ENCODE measurements at places on chromosomes 6 and 20.

DNA sequence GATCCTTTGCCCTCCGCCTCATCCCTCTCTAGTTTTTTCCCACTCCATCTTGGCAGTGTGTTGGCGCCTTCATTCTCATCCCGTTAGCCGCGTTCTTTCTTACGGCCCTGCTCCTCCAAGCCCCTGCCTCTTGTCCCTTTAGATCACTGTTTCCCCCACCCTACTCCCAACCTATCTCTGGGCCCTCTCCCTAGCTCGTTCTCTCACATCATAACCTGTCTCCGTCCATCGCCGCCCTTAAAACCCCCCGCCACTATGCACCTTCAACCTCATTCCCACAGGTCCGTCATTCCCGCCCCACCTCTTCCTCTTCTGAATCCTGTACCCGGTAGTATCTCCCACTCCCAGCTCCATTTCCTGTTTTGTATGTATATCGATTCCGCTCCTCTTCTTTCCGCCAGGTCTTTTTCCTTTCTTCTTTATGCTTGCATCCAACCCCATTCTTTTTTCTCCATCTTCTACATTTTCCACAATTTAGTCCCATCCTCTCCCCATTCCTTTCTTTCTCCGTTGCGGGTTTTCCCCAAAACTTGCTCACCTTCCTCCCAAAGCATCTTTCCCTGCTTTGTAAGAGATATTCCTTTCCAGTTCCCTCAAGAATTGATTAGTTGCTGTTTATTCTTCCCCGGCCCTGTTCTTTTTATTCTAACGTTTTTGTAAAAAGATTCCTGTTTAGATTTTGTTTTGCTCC, 671 bp downstream of the EFHC1 start:
- DNase-seq: no peak

DNA sequence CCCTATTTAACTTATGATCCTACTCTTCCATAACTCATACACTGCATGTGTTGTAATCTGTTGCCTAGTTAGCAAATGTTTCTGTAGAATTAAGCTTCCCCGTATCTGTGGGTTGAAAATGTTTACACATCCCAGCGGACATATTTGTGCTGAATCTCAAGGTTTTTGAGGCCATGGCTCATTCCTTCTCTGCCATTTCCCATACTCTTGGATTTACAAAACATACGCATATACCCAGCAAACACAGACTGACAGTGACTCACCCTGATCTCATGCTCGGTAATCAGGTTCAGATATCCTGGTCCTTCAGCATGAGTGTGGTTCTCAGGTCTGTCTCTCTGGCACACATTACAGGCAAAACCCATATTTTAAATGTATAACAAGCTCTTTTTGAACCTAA, 58.7 kb downstream of the AGPAT4 start:
- no peak for DNase-seq

GRCh38 chr6:38092465-38092864, 272.9 kb downstream of the ZFAND3 start:
- no peak for DNase-seq

DNA sequence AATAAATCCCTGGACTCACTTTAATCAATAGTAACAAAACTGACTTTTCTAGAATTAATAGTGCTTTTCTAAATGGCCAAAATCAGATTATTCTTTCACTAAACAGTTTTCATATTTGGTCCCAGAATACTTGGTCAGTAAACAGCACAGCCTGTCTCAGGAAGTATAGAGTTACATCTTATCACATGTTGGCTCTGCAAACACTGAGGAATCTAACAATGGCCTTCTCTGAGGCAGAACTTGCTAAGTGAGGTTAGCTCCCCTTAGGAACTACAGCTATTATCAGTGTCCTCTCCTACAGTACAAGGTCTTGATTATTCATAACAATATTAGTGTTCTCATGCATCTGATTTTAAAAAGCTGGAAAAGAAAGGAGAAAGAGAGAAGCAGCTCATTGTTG, 1622.8 kb downstream of the HACE1 start:
- DNase-seq: no peak

DNA sequence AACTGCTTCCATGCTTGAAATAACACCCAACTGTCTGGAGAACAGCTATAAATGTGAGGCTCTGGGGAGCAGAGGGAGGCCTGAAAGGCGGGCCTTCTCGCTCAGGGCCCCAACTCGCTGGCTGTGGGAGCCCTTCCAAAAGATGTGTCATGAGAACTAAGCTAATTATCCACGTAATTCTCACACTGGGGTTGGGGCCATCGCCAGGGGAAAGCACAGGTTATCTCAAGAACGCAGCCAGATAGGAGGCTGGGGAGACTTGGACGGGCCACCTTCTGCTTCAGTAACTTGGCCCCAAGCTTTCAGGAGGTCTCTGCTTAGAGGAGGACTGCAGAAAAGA, 1.6 kb downstream of the PXDC1 start:
- DNase-seq: no peak

DNA sequence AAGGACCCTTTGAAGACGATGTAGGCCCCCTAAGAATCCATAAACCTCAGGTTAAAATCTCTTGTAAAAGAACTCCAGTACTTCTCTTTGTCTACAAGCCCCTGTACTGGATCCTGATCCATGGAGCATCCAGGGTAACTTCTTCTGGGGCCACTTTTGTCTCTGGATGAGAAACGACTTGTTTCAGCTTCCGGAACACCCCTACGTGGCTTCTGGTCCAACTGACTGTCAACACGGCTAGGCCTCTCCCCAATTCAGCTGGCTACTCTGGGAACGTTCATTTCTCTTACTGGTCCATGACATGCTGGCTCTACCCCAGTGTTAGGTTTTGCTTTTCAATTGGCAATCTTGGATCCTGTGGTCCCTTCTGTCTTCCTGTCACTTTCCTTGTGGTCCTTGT, 198.0 kb downstream of the BACH2 start:
- DNase-seq: no peak

DNA sequence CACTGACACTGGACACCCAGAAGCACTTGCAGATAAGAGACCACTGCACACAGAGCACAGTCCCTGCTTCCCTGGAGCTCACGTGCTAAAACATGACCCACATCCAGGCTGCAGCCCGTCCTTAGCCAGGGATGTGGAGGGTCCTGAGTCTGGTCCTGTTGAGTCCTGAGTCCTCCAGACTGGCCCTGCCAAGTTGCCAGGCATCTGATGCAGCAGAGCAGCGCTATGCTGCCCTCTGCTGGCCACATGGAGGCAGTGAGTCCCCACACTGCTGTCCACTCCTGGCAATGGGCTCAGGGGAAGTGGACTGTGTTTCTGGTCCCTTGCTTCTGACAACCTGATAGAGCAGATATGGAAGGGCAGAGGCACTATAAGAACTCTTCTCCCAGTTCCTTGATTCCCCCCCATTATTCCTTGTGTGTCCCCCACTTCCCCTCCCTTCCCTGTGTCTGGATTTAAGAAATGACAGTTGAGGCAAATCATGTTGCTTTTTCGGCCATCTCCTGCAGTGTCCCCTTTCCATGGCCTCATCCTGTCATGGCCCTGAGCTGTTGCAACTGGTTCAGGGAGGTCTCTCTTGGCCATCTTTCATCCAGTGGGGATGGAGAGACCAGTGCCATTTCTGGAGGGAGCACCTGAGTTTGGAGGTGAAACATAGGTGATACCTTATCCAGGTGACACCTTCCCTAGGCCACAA, 86.0 kb downstream of the DHX35 start:
- DNase-seq: peak; percentile 43

DNA sequence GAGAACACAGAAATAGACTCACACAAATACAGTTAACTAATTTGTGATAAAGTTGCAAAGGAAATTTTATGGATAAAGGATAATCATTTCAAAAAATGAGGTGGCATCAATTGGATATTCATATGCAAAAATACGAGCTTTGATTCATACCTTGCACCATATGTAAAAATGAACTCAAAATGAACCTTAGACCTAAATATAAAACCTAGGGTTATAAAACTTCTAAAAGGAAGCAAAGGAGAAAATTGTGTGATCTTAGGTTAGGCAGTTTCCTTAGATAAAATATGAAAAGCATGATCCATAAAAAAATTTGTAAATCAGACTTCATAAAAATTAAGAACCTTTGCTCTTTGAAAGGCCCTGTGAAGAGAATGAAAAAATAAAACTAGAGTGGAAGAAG, 85.5 kb downstream of the F13A1 start:
- DNase-seq: no peak

GRCh38 chr6:99905209-99906106, 88.6 kb downstream of the MCHR2 start:
- DNase-seq: peak; percentile 60

- DNase-seq: no peak
Observed at GRCh38 chr6:15090145-15090579, 155.7 kb upstream of the JARID2 start.

DNA sequence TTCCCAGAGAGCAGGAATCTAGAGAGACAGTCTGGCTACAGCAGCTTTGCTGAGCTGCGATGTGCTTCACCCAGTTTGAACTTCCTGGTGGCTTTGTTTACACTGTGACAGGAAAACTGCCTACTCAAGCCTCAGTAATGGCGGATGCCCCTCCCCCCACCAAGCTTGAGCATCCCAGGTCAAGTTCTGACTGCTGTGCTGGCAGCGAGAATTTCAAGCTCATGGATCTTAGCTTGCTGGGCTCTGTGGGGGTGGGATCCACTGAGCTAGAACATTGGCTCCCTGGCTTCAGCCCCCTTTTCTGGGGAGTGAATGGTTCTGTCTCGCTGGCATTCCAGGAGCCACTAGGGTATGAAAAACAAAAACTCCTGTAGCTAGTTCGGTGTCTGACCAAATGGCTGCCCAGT, 91.0 kb upstream of the ESR1 start:
- DNase-seq: no peak

- no peak for DNase-seq
Observed at GRCh38 chr20:49786196-49786595, 26.4 kb upstream of the SLC9A8 start.

DNA sequence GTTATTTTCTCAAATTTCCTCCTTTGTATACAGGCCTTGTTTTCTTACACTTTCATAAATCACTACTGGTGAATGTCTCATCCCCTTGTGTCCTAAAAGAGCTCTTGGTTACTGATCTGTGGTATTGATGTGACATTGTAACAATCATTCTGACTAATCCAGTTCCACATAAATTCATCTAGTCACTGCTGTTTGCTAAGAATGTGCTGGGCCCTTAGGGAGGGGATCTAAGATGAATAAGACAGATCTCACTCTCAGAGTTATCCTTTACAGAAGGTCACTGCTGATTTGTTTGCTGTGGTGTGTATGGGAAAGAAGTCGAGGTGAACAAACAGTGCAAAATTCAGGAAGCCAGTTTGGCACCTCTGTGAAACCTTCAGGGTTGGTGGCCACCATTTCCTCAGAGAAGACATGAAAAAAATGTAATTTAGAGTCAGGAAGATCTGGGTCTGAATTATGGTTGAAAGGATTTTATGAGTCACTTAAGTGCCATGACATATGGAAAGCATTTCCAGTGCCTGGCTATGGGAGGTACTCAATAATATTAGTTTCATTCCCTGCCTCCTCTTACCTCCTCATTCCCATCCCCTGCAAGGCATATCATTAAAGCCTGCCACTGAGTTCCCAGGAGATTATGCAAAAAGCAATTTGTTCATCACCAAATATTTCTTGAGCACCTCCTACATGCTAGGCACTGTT, 121.8 kb downstream of the COL9A1 start:
- DNase-seq: no peak

DNA sequence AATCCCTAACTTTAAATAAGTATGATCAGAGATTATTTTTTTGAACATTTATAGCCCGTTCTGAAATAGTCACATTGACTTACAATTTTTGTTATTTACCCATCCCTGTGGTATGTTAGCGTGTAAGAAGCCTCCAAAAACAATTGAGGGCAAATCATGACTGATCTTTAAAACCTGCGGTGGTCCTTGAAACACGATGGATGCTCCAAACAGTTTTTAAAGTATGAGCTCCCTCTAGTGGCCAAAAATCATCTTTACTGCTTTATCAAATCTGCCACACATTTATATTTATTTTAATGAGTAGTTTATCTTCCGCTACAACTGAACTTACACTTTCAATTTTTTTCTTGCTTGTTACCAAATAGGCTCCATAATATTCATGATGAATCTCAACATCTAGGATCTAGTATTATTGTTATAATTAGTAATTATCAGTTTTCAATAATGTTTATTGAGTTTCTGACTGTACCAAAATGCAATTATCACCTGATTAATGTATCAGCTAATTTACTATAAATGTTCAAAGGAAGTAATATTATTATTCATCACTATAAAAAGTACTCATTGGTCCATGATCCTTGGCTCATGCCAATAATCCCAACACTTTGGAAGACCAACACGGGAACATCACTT, 52.2 kb downstream of the MARCKS start:
- DNase-seq: peak; percentile 36

DNA sequence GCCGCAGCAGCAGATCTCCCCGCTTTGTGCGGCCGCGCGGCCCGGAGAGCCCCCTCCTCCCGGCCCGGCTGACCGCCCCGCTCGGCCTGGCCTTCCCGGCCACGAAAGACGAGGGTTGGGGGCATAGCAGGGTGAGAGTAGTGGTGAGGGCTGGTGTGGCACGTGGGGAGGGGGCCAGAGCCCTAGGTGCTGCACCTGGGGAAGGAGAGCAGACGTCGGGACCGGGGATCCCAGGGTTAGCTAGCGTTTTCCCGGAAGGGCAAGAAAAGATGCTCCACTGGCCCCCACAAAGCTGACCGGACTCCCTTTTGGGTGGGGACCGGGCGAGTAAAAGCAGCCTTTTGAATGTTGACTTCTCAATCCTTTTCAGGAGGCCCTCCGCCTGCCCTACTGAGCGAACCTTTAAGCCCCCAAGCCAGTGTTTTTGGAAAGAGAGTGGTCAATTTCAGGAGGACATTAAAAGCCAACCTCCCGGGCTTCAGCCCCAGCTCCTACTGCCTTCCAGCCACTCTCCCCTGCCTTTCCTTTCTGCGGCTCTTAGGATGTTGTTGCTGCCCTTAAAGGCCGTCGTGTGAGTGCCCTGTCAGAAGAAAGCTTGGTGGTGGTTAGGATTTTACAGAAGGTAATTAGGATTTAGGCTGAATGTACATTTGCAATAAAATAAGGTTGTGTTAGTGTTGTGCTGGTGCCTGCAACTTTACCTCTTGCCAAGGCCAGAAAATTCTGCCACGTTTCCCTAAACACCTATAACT, 648 bp upstream of the BACH2 start:
- DNase-seq: no peak

GRCh38 chr6:112626468-112627082, 279.4 kb downstream of the RFPL4B start:
- no peak for DNase-seq

DNA sequence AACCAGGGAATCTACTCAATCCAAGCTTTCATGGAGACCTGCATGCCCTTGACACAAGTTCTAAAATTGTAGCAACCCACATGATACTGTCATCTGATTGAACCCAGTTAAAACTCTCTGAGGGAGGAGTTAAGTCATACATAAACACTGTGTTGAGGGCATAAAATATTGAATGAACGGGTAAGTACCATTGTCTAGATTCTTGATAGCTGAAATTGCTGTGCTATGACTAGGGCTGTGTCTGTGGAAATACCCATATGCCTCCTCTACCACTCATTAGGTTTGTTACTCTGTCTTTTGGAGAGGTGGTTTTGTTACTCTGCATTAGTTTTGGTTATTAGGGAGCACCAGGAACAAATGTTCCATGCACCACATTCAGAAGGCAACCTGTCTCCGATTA, 7.6 kb downstream of the ENPP4 start:
- no peak for DNase-seq

Measured in HCT116 (cell line).